Testis (tissue), 5 donors: ENCODE measurements at places on chromosomes 2 and 18.

GRCh38 chr18:70659036-70659925 is 370.4 kb downstream of the SOCS6 start:
- H3K27me3 ChIP-seq: no peaks in the 10 kb centered on the region
- H3K4me3 ChIP-seq: no peak overlapping the region
- no peaks in the 10 kb centered on the region for H3K4me1 ChIP-seq
- no peak overlapping the region for H3K27ac ChIP-seq
- H3K36me3 ChIP-seq: no peaks in the 10 kb centered on the region
- no peak for DNase-seq

DNA sequence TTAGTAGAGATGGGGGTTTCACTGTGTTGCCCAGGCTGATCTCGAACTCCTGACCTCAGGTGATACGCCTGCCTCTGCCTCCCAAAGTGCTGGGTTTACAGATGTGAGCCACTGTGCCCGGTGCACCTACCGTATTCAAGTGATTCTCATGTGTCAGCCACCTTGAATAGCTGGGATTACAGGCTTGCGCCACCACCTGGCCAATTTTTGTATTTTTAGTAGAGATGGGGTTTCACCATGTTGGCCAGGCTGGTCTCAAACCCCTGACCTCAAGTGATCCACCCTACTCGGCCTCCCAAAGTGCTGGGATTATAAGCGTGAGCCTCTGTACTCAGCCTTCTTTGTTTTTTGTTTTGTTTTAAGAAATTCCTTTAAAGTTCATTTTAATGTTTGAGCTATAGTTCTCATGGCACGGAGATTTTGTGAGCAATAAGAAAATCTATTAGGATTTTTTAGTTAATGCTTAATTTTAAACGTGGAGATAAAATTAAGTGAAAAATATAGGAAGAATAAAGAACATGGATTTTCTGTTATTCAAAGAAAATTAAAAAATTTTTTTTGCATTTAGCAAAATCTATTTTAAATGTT is 242.6 kb downstream of the PHLPP1 start:
- no peaks in the 10 kb centered on the region for H3K27me3 ChIP-seq
- peak; percentile 40 for DNase-seq
- H3K36me3 ChIP-seq: no peaks in the 10 kb centered on the region
- H3K27ac ChIP-seq: no peak overlapping the region

GRCh38 chr2:102238039-102238756 is 51.4 kb downstream of the IL1RL2 start:
- H3K4me1 ChIP-seq: peaks cover 3% of the 10 kb centered on the region
- no peak overlapping the region for H3K4me3 ChIP-seq
- no peaks in the 10 kb centered on the region for H3K27me3 ChIP-seq
- no peak for DNase-seq

GRCh38 chr2:177767768-177768167 is 304.8 kb downstream of the PDE11A start:
- no peak overlapping the region for H3K27ac ChIP-seq
- no peak overlapping the region for H3K4me3 ChIP-seq
- DNase-seq: no peak
- no peaks in the 10 kb centered on the region for H3K27me3 ChIP-seq
- H3K36me3 ChIP-seq: no peaks in the 10 kb centered on the region
- no peaks in the 10 kb centered on the region for H3K4me1 ChIP-seq

DNA sequence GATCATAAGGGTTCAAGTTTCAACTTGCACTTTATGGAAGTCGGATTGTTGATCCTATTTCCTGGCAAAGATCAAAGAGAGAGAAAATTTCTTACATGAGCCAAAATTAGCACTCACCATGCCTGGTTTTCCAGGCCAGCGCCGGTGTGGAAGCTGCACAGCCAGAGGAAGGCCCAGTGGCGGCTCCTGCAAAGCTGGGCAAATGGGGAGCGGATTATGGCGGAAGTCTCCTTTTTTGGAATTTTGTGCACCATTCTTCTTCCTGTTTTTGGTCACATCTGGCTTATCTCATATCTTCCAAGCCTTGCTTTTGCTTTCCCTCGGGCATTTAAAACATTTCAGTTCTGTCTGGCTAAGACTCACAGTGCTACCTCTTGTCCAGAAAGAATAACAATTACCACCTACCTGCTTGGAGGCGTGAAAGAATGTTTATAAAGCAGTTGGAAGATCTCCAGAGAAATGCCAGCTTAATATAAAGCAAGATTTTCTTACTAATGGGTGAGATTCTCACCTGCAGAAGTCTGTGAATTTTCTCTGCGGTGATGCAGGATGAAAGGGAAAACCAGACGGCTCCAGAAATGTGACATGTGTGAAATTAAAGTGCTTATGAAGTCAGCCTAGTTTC is 94.3 kb downstream of the ASAP2 start:
- H3K4me1 ChIP-seq: peaks cover 8% of the 10 kb centered on the region
- no peaks in the 10 kb centered on the region for H3K27me3 ChIP-seq
- H3K27ac ChIP-seq: no peak overlapping the region
- no peaks in the 10 kb centered on the region for H3K36me3 ChIP-seq
- no peak overlapping the region for H3K4me3 ChIP-seq
- DNase-seq: no peak

GRCh38 chr18:39019989-39020388 is 1454.4 kb upstream of the CELF4 start:
- no peaks in the 10 kb centered on the region for H3K36me3 ChIP-seq
- H3K4me3 ChIP-seq: no peak overlapping the region
- no peak overlapping the region for H3K27ac ChIP-seq
- no peaks in the 10 kb centered on the region for H3K27me3 ChIP-seq
- H3K4me1 ChIP-seq: no peaks in the 10 kb centered on the region
- no peak for DNase-seq

DNA sequence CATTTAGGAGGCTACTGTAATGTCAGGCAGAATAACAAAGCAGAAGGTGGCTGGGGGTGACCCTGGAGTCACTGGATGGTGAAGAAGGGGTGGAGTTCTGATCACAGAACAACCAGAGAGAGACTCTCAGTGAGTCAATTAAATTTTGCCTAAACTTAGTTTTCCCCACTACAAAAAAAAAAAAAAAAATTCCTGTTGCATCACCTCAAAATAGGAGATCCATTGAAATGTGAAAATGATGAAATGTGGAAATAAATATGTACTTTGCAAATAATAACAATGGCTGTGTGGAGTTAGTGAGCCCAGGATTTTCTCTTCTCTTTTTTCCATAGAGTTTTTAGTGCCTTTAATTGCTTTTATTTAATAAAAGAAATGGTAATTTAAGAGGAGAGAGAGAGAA is 165.5 kb downstream of the GFPT1 start:
- H3K27ac ChIP-seq: no peak overlapping the region
- H3K4me1 ChIP-seq: peaks cover 10% of the 10 kb centered on the region
- H3K36me3 ChIP-seq: no peaks in the 10 kb centered on the region
- no peak for DNase-seq
- H3K27me3 ChIP-seq: no peaks in the 10 kb centered on the region

- H3K27ac ChIP-seq: no peak overlapping the region
- H3K4me3 ChIP-seq: no peak overlapping the region
- DNase-seq: no peak
- no peaks in the 10 kb centered on the region for H3K27me3 ChIP-seq
- H3K4me1 ChIP-seq: no peaks in the 10 kb centered on the region
Observed at GRCh38 chr2:215979620-215980019, 33.7 kb downstream of the MREG start.

DNA sequence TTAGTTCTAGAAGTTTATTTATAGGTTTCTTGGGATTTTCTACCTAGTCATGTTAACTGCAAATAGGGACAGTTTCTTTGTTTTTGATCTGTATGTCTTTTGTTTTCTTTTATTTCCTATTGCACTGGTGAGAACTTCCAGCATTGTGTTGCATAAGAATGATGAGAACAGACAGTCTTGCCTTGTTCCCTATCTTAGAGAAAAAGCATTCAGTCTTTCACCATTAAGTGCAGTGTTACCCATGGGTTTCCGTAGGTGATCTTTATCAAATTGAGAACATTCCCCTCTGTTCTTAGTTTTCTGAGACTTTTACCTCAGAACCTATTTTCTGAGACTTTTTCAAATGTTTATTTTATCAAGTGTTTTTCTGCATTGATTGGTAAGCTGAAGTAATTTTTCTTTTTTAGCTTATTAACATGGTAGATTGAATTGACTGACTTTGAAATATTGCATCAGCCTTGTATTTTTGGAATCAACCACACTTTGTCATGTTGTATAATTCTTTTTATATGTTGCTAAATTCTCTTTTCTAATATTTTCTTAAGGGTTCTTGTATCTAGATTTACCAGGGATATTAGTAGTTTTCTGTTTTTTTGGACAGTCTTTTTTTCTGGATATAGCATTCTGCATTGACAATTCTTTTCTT is 17.2 kb downstream of the MFSD6 start:
- no peaks in the 10 kb centered on the region for H3K4me1 ChIP-seq
- no peak overlapping the region for H3K4me3 ChIP-seq
- H3K27ac ChIP-seq: no peak overlapping the region
- no peaks in the 10 kb centered on the region for H3K27me3 ChIP-seq

- H3K36me3 ChIP-seq: no peaks in the 10 kb centered on the region
- H3K4me3 ChIP-seq: no peak overlapping the region
- DNase-seq: no peak
- H3K27me3 ChIP-seq: no peaks in the 10 kb centered on the region
Observed at GRCh38 chr2:62611854-62612253, 93.7 kb upstream of the EHBP1 start.

- H3K4me1 ChIP-seq: no peaks in the 10 kb centered on the region
- no peak for DNase-seq
- no peaks in the 10 kb centered on the region for H3K27me3 ChIP-seq
- H3K27ac ChIP-seq: no peak overlapping the region
- no peaks in the 10 kb centered on the region for H3K36me3 ChIP-seq
Observed at GRCh38 chr2:149400997-149401396, 70.6 kb downstream of the LYPD6 start.

- DNase-seq: no peak
- no peak overlapping the region for H3K27ac ChIP-seq
- H3K36me3 ChIP-seq: no peaks in the 10 kb centered on the region
- H3K4me1 ChIP-seq: no peaks in the 10 kb centered on the region
- no peaks in the 10 kb centered on the region for H3K27me3 ChIP-seq
- H3K4me3 ChIP-seq: no peak overlapping the region
Observed at GRCh38 chr18:50638884-50639420, 79.1 kb downstream of the MAPK4 start.

GRCh38 chr18:22088996-22089640 is 80.3 kb upstream of the GATA6 start:
- no peaks in the 10 kb centered on the region for H3K27me3 ChIP-seq
- DNase-seq: no peak
- H3K4me3 ChIP-seq: no peak overlapping the region

- H3K27ac ChIP-seq: no peak overlapping the region
- DNase-seq: no peak
Observed at GRCh38 chr18:46555724-46556123, 101.3 kb downstream of the LOXHD1 start.

- peaks cover 6% of the 10 kb centered on the region for H3K4me1 ChIP-seq
- peak overlapping the region; percentile 92 for H3K27ac ChIP-seq
- H3K4me3 ChIP-seq: peak overlapping the region; percentile 83
- H3K27me3 ChIP-seq: no peaks in the 10 kb centered on the region
Observed at GRCh38 chr2:25672494-25673299, 680 bp downstream of the DTNB start.

DNA sequence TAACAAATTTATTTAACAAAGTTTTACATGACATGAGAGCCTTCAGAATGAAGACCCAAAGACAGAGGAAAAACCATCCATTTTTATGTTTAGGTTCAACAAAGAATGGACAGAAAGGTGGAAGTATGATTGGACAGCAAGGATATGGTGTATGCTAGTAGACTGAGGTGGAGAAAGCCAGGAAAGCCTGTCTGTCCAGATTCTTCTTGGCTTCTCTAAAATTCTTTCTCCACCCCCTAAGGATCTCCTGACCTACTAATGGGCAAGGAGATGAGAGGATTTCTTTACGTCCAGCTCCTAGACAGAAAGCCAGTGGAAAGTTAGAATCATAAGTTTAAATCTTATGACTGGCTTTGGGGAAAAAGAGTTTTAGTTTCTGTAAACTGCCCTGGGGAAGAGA is 3.0 kb downstream of the ATIC start:
- no peak for DNase-seq
- H3K36me3 ChIP-seq: no peaks in the 10 kb centered on the region
- no peak overlapping the region for H3K4me3 ChIP-seq
- no peaks in the 10 kb centered on the region for H3K27me3 ChIP-seq

DNA sequence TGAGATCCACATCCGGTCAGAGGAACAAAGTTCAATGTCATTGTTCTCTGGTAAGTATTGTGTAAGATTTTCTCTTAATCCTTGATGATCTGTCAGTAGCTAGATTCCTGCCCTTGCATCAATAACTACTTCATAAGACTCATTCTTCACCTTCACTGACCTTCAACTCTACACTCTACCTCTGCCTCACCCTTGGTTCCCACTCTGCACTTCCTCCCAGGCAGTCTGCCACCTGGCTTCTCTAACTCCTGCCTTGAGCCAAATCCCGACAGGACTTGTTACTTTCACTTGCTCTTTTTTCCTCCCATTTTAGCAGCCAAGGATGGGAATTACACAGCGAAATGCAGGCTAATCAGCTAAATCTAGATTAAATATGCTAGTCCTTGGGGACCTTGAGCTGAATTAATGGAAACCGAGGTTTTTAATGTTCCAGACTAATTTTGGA is 190.7 kb downstream of the DLGAP1 start:
- H3K27me3 ChIP-seq: no peaks in the 10 kb centered on the region
- H3K36me3 ChIP-seq: no peaks in the 10 kb centered on the region
- no peak overlapping the region for H3K27ac ChIP-seq
- peak; percentile 37 for DNase-seq
- H3K4me1 ChIP-seq: peaks cover 3% of the 10 kb centered on the region
- no peak overlapping the region for H3K4me3 ChIP-seq

DNA sequence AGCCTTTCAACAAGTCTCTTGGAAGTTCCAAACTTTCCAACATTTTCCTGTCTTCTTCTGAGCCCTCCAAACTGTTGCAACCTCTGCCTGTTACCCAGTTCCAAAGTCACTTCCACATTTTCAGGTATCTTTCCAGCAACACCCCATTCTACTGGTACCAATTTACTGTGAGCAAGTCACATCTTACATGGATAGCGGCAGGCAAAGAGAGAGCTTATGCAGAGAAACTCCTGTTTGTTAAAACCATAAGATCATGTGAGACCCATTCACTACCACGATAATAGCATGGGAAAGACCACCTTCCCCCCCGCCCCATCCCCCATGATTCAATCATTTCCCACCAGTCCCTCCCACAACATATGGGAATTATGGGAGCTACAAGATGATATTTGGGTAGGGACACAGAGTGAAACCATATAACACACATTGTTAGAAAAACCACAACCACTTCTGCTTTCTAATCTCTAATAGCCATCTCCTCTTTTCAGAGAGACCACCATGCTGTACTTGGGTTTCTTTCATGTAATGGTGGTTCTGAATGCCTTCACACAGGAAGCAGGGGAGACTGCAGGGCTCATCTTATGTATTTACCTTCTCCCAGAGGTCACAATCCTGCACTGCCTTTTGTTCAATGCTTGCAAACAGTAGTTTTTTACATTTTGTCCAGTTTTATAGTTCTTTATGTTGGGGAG is 46.0 kb upstream of the CALCRL start:
- H3K4me1 ChIP-seq: no peaks in the 10 kb centered on the region
- no peaks in the 10 kb centered on the region for H3K27me3 ChIP-seq
- no peak for DNase-seq
- H3K36me3 ChIP-seq: no peaks in the 10 kb centered on the region
- no peak overlapping the region for H3K27ac ChIP-seq

GRCh38 chr2:110886826-110887573 is 154.6 kb downstream of the ACOXL start:
- H3K27me3 ChIP-seq: no peaks in the 10 kb centered on the region
- H3K4me3 ChIP-seq: no peak overlapping the region
- H3K36me3 ChIP-seq: no peaks in the 10 kb centered on the region
- no peak for DNase-seq
- no peak overlapping the region for H3K27ac ChIP-seq

- no peak overlapping the region for H3K4me3 ChIP-seq
- H3K27ac ChIP-seq: no peak overlapping the region
- H3K27me3 ChIP-seq: no peaks in the 10 kb centered on the region
- H3K4me1 ChIP-seq: peaks cover 3% of the 10 kb centered on the region
Observed at GRCh38 chr2:226664140-226664539, 135.5 kb downstream of the IRS1 start.
